ENCODE measurements at places on chromosomes 16 and 17.

- no peak for DNase-seq
Measured at GRCh38 chr16:4327386-4328045, 11.6 kb downstream of the GLIS2 start.

DNA sequence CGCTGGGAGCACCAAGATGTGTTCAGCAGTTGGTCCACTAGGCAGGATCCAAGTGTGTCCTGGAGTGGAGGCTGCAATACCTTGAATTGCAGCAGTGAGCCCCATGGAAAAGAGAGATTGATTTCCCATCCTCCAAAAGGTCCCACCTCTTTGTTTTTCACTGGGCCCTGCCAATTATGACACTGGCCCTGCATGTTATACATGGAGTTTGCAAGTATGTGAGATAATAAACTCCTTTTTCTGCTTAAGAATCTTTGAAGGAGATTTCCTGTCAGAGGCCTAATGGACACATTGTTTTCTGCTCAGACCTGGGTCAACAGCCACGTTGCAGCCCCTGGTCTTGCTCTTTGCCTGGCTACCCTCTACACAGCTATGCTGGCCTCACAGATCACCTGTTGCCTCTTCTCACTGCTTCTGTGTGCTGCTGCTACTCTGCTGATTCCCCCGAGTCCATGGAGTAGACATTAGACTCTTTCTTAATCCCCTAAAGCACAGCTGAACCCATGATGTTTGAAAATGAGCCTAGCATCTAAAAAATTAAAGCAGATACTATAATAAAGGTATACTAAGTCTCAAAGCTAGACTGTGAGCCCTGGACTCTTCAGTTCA lies 341.9 kb upstream of the CDH11 start:
- DNase-seq = no peak

DNA sequence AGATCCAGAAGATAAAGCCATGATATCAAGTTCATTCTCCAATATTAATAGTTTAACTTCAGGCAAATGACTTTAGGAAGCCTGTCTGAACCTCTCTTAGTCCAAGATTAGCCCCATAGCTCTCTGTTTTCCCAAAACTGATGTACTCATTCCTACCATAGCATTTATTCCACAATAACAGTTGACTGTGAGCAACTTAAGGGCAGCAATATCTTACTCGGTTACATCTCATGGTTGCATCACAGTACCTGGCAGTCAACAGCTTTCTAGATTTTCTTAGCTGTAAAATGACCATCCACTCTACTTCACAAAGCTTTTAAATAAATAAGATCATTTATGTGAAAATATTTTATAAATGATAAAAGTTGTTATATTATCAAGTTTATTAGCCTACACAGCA lies 58.2 kb upstream of the STAC2 start:
- no peak for DNase-seq

DNA sequence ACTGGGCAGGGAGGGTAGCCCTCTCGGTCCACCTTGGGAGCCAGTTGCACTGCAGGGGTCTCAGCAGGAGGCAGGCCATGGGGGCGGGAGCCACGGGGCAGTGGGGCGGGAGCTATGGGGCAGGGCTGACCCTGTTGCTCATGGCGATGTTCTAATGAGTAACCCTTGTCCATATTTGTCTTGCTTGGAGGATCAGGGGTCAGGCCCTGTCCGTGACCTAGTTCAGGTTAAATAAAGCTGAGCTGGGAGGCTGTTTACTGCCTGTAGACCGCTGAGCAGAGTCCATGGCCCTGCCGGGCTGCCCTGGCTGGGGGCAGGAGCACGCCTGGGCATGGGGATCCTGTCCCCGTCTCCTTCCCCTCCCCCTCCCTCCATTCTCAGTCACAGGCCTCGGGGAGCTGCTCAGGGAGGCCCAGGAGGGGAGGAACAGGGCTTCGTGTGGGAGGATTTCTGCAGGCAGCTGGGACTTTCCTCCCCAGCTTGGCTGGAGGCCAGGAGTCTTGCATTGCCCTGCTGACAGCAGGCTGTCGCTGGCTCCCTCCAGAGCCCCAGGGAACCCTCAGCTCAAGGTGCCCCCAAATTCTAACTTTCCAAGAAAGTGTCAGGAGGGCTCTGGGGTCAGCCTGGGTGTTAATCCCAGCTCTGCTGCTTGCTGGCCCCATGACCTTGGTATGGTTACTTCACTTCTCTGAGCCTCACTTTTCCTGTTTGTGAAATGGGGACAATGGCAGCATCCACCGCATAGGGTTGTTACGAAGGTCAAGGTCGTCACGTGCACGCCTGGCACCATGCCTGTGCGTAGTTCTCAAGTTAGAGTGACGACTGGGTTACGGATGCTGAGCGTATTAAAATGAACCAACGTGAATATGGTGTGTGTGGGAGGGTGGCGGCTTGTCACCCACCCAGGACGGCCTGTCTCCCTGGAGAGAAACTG lies 6.1 kb upstream of the SERPINF2 start:
- DNase-seq = no peak

GRCh38 chr16:18932243-18932987 lies 6.2 kb upstream of the SMG1 start:
- no peak for DNase-seq

GRCh38 chr16:25896411-25896810 lies 204.7 kb downstream of the HS3ST4 start:
- no peak for DNase-seq

- DNase-seq = no peak
Measured at GRCh38 chr17:78323826-78324390, 36.0 kb downstream of the SOCS3 start.
